ENCODE measurements at places on chromosomes 16 and 17.

GRCh38 chr17:29219378-29220047, 27.1 kb upstream of the CRYBA1 start:
- DNase-seq = peak; percentile 29

- no peak for DNase-seq
Measured at GRCh38 chr16:54489225-54490111, 202.9 kb upstream of the IRX3 start.

DNA sequence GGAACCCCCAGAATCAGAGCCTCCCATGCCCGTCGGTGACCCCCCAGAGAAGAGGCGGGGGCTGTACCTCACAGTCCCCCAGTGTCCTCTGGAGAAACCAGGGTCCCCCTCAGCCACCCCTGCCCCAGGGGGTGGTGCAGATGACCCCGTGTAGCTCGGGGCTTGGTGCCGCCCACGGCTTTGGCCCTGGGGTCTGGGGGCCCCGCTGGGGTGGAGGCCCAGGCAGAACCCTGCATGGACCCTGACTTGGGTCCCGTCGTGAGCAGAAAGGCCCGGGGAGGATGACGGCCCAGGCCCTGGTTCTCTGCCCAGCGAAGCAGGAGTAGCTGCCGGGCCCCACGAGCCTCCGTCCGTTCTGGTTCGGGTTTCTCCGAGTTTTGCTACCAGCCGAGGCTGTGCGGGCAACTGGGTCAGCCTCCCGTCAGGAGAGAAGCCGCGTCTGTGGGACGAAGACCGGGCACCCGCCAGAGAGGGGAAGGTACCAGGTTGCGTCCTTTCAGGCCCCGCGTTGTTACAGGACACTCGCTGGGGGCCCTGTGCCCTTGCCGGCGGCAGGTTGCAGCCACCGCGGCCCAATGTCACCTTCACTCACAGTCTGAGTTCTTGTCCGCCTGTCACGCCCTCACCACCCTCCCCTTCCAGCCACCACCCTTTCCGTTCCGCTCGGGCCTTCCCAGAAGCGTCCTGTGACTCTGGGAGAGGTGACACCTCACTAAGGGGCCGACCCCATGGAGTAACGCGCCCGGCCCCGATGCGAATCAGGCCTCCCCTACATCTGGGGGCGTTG, 4.0 kb downstream of the TPSG1 start:
- DNase-seq = no peak

DNA sequence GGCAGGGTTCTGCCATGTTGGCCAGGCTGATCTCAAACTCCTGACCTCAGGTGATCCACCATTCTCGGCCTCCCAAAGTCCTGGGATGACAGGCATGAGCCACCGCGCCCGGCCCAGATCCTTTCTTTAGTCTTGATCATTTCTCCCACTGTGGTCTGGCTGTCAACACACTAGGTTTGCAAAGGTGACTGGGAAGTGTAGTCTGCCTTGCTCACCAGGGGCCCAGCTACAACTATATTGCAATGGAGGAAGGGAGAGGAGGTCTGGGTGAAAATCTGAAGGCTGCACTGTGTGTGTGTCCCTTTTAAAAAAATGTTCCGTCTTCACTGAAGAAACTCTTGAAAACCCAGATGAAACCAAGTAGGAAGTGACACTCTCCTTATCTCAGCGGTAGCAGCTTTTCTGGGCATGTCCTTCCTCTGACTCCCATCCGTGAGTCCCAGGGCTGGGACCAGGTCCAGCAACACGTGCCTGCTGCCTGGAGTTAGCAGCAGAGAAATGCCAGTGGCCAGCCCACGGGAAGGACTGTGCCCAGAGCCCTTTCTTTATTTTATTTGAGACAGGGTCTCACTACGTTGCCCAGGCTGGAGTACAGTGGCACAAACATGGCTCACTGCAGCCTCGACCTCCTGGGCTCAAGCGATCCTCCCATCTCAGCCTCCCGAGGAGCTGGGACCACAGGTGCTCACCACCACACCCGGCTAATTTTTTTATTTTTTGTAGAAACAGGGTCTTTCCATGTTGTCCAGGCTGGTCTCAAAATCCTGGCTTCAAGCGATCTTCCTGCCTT, 17.8 kb upstream of the KIF19 start:
- DNase-seq = no peak

DNA sequence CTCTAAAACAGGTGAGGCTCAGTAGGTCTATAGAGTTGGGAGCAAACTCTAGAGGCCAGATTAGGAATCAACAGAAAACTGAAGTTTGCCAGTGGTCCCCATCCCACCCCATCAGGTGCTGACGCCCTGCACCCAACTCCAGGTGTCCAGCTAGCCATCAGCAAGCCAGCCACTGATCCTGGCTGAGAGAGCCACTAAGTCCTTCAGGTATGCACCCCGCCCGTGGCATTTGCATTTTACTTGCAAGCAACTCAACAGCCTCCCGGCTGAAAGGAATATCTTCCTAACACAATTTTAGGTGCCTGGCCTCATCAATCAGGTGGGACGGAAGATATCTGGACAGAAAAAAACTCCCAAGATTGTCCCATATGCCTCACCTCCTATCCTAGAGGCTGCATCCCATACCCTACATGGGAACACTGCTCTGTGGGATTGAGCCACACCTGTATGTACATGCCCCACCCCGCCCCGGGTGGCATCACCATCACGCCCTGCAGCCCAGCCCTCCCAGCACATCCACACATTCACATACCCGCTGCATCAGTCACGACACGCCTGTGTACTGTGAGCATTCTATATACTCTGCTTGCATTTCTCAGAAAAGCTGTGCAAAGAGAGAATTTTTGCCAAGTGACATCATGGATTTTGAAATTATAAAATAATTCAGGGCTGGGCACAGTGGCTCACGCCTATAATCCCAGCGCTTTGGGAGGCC, 8.3 kb downstream of the OTOP3 start:
- no peak for DNase-seq

DNA sequence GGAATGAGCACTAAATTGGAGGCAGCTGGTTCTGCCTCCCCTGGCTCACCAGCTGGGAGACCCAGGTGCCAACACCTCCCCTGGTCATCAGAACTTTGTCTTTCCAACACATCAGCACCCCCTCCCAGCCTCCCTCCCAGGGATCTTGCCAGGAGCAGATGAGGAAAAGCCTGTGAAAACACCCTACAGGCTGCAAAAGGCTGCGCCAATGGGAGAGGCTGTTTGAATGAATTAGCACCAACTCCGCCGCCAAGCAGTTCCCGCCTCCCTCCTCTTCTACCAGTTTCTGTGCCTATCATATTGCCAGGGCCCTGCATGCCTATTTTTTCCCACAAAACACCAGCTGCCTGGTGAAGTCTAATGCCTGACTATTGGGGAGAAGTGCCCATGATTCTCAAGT, 137.0 kb downstream of the AIPL1 start:
- no peak for DNase-seq

All from stimulated activated CD8-positive, alpha-beta memory T cell treated with anti-CD3 and anti-CD28 coated beads, Interleukin-15, amount 100 ng/mL, for 4 hours (primary cell).